ENCODE measurements at places on chromosomes 13 and 19.

GRCh38 chr19:2594319-2594718, 108.2 kb downstream of the GNG7 start:
- DNase-seq = no peak
- no peaks in the 10 kb centered on the region for H3K27me3 ChIP-seq
- no peak overlapping the region for H3K4me3 ChIP-seq
- H3K4me1 ChIP-seq = peaks cover 5% of the 10 kb centered on the region
- H3K36me3 ChIP-seq = no peaks in the 10 kb centered on the region

- no peak overlapping the region for H3K27ac ChIP-seq
- H3K36me3 ChIP-seq = peaks cover 62% of the 10 kb centered on the region
- no peak for DNase-seq
- H3K27me3 ChIP-seq = no peaks in the 10 kb centered on the region
- H3K4me3 ChIP-seq = no peak overlapping the region
These were observed 6.5 kb downstream of the SLC44A2 start for GRCh38 chr19:10631874-10632273.

DNA sequence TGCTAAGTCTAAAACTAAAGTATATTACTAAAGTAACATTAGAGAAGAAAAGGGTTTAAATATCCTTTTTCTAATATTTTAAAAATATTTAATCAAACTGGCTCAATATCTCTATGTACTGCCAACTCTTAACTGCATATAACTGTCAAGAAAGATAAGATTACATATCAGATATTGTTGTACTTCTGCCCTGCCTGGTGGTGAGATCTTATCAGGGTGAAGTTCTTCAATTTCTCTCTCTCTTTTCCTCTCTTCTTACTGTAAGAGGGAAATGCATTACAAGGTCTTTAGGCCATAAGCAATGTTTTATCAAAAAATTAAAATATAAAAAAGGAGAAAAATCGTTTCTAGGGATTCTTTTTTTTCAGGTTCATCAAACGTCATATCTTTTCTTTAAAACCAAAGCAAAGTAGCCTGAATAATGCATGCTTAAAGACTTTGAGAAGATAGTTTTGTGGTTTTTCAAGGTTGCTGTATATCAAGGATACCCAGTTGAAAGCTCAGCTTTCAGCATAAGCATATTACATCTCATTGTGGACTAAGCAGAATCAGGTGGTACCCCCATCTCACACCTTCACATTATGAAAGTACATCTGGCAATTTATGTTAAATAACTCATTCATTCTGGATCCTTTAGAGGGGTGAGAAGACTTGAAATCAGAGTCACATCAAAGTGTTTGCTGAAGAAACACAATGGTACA, 1625.7 kb upstream of the SLC10A2 start:
- no peak for DNase-seq
- no peak overlapping the region for H3K27ac ChIP-seq
- no peaks in the 10 kb centered on the region for H3K4me1 ChIP-seq
- no peaks in the 10 kb centered on the region for H3K27me3 ChIP-seq

- H3K4me3 ChIP-seq = no peak overlapping the region
- no peak for DNase-seq
- H3K27me3 ChIP-seq = no peaks in the 10 kb centered on the region
- peaks cover 56% of the 10 kb centered on the region for H3K36me3 ChIP-seq
- H3K27ac ChIP-seq = no peak overlapping the region
- peaks cover 4% of the 10 kb centered on the region for H3K4me1 ChIP-seq
These were observed 11.1 kb downstream of the PTBP1 start for GRCh38 chr19:808423-808775.
